ENCODE measurements at places on chromosomes 1 and 21.
A peak's percentile ranks its signal among the peaks of the same experiment; 100 is the strongest.

DNA sequence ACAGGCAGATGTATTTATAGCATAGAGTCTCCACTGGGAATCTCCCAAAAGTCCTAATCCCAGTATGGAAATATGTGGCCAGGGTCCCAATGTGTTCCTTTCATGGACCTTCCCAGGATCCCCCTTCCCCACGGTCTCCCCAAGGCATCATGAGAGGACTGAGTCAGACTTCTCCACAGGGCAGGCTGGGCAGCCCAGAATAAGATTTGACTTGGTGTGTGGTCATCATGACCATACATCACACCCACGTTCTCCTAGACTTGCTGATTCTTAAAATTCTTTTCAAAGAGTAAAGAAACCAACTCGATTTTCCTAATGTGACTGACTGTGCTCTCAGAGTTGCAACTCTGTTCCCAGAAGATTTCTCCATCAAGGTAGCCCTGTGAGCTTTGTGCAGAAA, 93.9 kb upstream of the CD34 start:
- no peak for DNase-seq

DNA sequence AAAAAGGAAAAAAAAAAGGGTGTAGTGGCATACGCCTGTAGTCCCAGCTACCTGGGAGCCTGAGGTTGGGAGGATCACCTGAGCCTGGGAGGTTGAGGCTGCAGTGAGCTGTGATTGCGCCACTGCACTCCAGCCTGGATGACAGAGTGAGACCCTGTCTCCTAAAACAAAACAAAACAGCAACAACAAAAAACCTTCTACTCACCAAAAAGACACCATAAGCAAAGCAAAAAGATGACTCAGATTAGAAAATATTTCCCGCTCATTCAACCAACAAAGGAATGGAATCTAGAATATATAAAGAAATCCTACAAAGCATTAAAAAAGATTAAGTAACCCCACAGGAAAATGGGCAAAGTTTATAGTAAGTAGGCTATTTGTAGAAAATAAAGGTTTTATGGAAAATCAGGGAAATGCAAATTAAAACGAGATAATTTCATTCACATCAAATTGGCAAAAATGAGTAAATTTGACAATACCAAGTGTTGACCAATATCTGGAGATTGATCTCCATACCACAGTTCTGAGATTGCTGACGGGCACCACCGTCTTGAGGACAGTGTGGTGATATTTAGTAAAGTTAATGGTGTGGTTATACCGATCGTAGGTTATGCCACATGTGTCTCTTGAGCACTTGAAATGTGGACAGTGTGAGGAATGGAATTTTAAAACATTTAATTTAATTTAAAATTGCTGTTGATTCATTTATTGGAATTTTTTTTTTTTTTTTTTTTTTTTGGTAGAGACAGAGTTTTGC, 54.0 kb downstream of the PIK3CD start:
- DNase-seq, result no peak

GRCh38 chr1:177780096-177780700, 189.7 kb downstream of the SEC16B start:
- DNase-seq, result peak; percentile 58

DNA sequence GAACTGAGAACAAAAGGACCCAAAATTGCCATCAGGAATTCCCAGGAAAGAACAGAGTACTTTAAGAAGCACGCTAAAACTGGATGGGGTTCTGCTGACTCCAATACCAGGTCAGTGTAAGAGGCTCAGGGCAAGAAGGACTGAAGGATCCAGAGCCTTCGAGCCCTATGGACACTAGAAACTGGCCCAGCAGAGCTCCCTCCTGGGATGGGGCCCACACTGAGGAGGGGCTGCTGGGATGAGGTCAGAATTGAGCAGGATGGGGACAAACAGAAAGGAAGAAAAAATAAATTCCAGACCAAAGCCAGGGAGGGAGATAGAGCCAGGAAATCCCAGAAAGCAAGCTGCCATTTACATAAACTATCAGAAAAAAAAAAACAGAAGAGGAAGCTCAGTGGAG, 222.4 kb upstream of the COA6 start:
- peak; percentile 52 for DNase-seq

GRCh38 chr1:172638885-172639831, 19.7 kb upstream of the FASLG start:
- no peak for DNase-seq

GRCh38 chr1:234313171-234313570, 60.1 kb upstream of the COA6 start:
- no peak for DNase-seq

All from endodermal cell (in vitro differentiated cells).